ENCODE measurements at places on chromosomes 7 and 10.

- DNase-seq, result no peak
Measured at GRCh38 chr7:46168671-46169383, 247.8 kb upstream of the IGFBP3 start.

- no peak for DNase-seq
Measured at GRCh38 chr10:43123361-43124093, 14.7 kb upstream of the CSGALNACT2 start.

GRCh38 chr10:96410296-96410695 is 51.5 kb upstream of the OPALIN start:
- DNase-seq, result no peak

DNA sequence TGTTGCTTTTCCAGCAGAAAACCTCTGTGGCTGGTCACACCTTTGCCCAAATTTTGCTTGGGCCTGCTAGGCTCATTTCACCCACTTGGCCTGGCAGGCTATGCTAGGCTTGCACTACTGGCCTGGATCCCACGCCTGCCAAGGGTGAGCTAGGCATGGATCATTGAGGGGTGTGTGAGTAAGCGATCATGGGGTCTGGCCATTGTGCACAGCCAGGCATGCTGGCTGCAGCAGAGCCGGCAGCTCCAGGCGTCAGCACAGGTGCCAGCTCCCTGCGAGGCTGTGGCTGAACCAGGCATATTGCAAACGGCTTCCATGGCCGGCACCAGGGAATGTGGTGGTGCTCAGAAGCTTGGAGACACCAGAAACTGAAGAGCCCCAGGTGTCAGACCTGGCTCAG is 19.2 kb downstream of the CFAP70 start:
- no peak for DNase-seq

- DNase-seq, result no peak
Measured at GRCh38 chr7:15197042-15197977, 294.8 kb upstream of the DGKB start.

GRCh38 chr10:26457088-26457487 is 18.9 kb downstream of the APBB1IP start:
- no peak for DNase-seq

DNA sequence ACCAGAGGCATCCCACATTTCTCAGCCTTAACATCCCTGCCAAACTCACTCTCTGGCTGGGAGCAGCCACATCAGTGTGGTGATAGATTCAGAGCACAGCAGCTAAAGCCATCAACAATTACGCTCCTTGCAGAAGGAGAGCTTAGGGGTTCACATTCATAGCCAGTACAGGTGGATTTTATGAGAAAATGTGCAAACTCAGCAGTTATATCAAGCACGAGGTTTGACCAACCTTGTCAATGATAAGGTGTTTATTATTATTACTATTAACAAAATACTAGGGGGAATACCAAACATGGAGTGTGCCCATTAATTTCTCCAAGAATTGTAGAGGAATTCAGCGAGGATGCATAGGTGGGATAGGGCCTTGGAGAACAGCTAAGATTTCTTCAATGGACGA is 362.3 kb downstream of the WDR11 start:
- no peak for DNase-seq

DNA sequence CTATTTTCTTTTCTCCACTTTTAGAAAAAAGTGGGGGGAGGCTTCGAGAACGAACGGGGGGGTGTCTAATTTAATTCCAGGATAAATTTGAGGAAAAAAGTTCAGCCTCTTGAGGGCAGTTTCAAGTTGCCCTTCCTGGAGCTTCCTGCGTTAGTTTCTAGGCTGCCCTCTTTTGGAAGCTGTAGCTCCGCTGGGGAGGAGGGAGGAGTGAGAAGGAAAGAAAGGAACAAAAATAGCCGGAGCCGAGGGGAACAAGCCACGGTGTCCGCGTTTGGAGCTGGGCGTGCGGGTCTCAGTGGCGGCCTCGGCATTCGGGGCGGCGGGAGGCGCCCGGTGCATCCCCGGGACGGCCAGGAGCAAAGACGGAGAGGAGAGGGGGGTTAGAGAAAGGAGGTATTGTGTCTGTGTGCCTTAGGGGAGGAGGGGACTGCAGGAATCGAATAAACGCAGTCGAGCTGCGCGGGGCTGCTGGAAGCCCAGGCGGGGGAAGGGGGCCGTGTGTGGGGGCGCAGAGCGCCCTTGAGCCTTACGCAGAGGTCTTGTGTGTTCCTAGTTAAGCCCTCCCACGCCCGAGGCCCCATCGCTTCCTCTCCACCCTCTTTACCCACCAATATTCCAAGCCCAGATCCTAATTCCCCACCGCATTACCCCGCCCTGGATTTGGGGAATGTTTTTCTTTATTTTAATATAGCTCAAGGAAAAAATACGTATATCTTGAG is 2.0 kb upstream of the TNRC18 start:
- DNase-seq, result peak; percentile 89

DNA sequence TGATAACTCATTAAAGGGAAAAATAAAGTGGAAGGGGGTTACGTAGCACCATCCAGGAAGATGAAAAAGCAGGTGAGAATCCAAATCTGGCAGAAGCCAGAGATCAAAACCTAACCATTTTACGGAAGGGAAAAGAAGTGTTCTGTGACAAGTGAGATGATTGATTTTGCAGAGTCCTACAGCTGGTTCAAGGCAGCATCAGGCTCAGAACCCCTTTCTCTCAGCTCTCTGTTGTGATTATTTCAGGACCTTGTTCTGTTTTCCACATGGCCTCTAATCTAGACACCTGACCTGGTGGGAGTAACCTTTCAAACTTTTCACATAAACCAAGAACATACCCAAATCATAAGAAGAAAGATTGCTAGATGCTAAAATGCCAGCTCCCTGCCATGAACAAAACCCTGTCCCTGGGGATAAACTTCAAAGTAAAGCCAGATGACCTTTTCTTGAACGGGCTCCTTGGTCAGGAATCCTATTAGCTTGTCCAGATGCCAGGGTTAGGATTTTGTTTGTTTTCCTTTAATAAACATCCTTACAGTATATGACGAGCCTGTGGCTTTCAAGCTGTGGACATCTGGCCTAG is 5.9 kb downstream of the DUSP5 start:
- DNase-seq, result no peak

DNA sequence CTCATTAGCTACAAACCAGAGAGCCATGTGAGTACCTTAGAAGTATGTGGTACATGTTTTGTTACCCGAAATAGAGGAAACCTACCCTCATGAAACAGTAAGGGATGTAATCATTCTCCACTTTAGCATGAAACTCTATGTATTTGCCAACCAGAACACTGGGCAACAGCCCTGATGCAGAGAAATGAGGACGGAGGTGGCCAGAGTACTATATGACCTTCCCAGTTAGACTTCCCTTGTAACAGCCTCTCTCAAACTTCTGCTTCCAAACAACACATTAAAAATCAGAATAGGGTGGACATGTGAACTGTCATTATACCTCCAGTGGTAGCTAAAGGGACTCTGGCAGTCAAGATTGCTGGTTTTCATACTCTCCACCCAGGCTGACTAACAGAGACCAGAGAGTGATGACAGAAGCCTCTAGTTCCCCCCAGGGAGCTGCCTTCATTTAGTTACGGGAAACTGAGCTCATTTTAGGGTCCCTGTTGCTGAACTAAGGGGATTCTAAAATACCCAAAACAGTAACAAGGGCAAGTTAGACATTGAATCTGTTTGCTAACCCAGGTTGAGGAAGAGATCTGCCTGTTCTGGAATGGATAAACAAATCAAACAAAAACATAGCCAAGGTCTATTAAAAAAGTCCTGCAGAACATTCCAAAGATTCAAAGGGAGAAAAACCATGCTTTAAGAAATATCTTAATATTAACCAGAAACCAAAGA is 83.1 kb downstream of the VPS41 start:
- no peak for DNase-seq

GRCh38 chr10:66505003-66505657 is 420.7 kb upstream of the LRRTM3 start:
- DNase-seq, result no peak

- DNase-seq, result no peak
Measured at GRCh38 chr10:97454330-97455036, 8.5 kb downstream of the ZDHHC16 start.

GRCh38 chr7:150435390-150436073 is 14.9 kb upstream of the GIMAP8 start:
- no peak for DNase-seq

DNA sequence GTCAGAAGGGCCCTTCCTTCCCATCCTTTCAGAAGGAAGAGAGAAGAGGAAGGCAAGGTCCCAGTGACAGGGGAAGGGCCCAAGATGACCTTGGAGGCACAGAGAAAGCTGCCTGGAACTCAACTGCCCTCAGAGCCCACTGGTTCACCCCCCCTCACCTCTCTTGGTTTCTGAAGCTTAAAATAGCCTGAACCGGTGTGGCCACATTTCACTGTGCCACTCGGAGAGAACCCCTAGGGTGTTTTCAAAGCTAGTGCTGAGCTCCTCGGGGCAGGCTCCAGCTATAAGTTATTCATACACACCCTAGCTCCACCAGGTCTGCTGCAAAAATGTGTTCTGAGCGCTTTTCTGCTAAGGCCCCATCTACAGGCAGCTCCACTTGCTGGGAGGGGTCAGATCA is 60.9 kb upstream of the ADRB1 start:
- DNase-seq, result no peak

DNA sequence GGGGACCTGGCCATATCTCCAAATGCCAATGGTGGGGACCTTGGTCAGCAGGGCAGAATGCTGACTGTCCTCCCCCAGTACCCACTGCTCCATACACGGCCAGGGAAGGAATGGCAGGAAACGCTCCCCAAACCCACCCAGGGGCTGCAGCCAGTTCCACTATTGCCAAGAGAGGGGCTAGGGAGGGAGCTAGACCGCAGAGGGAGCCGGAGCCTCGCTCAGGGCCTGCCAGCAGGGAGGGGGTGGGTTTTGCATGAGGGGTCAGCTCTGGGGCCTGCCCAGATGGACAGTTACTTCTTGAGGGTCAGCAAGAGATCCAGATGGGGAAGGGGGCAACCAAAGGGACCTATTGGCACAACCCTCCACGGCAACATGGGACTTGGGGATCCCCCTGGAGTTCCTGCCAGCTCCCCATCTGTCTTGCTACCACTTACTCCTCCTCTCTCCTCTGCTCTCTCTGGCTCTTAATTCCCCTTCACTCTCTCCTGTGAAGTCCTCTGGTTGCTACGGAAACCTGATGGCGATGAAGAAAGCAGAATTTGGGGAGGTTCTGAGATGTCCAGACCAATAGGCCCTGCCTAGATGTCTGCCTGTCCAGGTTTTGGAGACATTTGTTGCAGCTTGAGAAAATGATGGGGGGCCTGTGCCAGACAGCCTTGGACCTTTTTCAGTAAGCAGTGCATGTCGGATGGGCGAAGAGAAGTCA is 12.6 kb downstream of the FGF8 start:
- DNase-seq, result no peak

- DNase-seq, result no peak
Measured at GRCh38 chr7:33558549-33559323, 346.6 kb upstream of the BMPER start.

DNA sequence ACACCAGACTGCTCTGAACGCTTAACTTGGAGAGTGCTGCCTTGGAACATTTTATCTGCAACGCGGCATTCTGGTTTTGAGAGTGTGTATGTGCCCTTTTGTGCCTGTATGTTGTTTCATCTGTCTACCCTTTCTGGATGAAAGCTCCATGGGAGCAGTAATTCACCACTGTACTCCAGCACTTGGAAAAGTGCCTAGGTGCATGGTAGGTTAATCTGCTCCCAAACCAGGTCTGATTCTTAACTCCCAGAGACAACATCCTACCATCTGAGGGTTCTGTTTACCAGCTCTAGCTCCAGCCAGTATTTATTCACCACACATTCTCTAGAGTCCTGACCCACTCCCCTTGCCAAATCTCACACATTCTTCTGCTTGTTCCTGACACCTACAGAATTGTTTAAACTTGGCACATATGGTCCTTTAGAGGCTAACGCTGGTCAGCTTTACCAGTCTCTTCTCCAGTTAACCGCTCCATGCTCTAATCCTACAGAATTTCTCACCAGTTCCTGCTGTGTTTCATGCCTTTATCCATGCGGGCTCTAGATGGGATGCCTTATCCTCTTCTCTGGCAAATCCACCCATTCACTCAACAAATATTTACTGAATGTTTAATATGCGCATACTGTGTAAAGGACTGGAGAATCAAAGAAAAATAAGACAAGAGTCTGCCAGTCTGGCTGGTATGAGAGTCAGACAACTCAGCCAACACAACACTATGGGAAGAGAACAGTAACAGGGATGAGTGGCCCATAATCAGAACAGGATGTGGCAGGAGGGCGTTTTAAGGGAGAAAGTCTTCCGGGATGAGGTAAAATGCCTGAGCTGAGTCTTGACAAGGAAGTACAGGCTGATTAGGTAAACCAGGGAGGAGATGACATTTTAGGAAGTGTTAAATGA is 46.3 kb downstream of the MTPN start:
- DNase-seq, result no peak

GRCh38 chr7:93720106-93720505 is 145.6 kb upstream of the CALCR start:
- DNase-seq, result no peak

DNA sequence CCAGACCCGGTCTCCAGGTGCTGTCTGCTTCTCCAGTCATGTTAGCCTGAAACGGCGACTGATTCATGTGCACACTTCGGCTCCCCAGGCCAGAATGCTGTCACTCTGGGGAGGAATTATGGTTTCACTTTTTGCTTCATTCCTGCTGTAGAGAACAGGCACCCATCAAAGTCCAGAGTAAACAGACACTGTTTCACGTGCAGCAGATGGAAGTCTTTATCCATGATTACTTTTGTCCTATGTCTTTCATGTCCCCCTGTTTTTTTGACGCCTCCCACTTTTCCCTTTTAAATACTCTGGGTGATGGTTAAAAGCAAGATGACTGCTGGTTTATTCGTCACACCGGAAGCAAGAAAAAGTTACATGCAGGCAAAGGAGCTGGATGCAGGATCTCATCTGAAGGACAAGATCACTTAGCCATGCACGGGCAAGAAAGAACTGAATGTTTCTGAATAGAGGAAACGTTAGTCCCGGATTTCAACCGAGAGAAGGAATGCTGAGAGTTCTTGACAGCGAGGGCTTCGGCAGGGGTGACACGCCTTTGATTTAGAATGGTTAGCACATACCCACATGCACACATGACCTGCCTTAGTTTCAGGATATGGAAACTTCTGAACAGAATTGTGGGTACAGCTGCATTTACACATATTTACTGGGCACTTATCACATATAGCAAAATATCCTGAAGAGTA is 250.0 kb upstream of the KLF6 start:
- DNase-seq, result no peak

- no peak for DNase-seq
Measured at GRCh38 chr10:6995341-6995740, 415.3 kb upstream of the PRKCQ start.

GRCh38 chr10:6833458-6834011 is 253.5 kb upstream of the PRKCQ start:
- no peak for DNase-seq

DNA sequence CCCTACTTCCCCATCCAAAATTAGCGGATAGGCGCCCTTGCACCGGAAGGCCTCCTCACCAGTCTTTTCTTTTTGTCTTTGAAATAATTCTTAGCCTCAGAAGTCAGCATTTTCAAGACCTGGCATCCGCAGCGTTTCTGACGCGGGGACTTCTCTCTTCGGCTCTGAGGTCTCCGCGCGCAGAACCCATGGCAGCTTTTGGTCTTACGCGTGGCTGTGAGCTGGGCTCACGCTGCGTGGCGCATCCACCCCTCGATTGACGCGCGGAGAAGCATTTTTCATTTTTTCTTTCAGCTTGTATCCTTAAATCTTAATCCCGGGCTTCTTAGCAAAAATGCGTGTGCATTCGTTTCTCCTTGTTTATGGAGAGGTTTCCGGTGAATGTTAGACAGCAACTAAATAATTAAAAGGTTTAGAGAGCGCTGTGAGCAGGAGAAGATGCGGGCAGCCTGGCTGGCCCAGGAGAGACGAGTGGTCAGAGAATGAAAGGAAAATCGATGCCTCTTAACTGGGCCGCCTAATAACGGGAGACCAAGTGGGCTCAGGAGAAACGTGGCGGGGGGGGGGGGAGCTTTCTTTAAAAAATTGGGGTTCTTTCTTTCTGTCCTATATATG is 2.0 kb upstream of the GATA3 start:
- peak; percentile 82 for DNase-seq

Measured in SK-N-DZ (cell line).